ENCODE measurements at places on chromosomes 6 and 20. TPM values are rescaled to one million over a fixed set of nuclear protein-coding genes. Genes with fewer than 3 reads are reported as not detected.

The C20orf96 gene
- total RNA-seq = 4.6 TPM

DNA sequence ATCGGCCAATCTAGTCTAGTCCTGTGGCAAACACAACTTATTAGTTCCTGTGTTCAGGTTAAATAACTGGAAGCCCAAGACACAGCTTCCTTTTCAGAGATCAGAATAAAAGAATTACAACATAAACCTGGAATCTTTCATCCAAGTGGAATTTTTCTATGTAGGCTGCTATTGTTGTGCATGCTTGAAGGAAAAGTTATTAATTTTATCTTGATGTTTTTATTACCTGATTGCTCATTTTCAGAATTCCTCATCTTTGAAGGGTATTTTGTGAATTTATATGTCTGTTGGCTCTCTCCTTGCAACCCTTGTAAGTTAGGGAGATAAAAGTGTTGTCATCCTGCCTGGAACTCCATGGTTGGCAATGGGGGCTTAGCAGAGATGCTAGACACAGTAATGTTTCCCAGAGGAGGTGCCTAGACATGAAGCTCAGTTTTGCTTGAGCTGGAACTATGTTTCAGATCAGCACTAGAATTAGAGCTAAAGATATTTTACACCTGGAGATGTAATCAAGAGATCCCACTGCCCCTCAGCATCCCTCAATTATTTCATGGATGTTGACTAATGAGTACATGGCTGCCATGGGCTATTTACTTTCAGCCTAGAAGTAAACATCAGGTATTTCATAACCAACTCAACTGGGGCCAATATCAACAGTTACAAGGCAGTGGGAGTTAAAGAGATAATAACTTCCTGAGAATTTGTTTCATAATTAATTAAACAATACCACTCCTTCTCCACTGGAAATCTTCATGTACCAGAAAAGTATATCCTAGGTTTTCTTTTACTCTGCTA, 367.0 kb upstream of the MARCKS start:
- no peak for DNase-seq

DNA sequence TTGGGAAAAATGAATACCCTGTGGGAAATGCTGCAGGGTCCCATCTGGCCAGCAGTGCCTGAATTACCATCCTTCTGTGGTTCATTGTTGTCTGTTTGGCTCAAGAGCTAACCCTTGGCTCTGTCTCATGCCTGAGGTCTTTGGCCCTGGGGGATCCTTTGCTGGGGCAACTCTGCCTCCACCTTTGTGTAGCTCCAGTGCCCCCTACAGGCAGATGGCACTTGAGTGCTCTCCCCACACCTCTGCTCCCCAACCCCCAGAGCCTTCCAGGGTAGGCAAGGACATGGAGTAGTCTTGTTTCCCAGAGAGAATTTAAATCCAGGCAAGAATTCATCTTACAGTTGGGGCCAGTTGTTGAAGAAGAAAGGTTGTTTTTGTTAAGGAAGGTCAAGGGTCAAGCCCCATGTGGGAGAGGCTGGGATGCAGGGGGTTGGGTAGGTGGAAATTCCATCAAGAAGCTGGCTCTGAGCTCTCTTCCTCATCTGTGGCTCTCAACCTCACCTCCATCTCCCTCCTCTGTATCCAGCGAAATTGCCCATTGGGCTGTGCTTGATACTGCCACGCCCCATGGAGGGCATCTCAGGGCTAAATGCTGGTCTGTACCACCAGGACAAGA, 44.2 kb downstream of the ZNF831 start:
- DNase-seq = no peak

GRCh38 chr20:62060631-62061541, 4.8 kb downstream of the TAF4 start:
- no peak for DNase-seq

DNA sequence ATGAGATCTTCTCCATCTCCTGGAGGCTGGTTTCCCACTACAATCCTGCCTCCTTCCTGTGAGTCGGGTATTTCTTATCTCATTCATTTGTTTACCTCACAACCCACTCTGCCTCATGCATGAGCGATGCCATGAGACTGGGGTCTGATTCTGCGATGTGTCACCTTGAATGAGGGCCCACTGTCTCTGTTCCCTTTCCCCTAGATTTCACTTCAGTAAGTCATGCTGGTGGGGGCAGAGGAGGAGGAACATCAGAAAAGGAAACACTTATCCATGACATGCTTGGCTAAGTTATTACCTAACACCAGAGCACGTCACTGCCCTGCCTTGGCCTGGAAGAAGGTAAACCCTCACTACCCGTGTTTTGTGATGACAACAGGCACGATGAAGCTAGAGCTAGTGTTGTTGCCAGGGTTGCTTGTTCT, 337.4 kb upstream of the PRDM1 start:
- no peak for DNase-seq

All from skin of body (tissue), 3 donors.